ENCODE measurements at places on chromosomes 12 and 14.

- DNase-seq: no peak
Observed at GRCh38 chr12:47896633-47897032, 8.2 kb downstream of the VDR start.

- no peak for DNase-seq
Observed at GRCh38 chr12:3520168-3520567, 29.2 kb downstream of the PRMT8 start.

DNA sequence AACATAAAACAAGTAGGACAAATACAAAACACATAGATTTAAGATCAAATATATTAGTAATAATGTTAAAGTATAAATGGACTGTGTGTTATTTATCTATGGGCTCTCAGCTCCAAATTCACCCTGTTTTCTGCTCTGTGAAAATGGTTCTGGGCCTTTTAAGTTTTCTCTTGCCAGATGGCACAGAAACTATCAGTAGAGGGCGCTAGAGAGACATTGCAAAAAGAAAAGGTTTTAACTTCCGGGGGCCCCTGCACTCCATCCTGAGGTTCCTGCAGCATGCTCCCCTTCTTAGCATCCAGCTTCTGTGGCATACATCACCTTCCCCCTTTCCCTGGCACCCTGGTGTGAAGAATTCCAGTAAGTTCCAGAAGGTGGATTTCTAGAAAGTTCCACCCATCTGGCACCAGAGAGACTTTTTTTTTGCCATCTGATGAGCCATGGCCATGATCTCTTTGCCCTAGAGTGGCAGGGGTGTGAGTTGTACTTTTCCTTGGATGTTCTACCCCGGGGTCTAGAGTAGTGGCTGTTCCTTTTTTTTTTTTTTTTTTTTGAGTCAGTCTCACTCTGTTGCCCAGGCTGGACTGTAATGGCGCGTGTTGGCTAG is 29.3 kb downstream of the ZCRB1 start:
- DNase-seq: peak; percentile 49

DNA sequence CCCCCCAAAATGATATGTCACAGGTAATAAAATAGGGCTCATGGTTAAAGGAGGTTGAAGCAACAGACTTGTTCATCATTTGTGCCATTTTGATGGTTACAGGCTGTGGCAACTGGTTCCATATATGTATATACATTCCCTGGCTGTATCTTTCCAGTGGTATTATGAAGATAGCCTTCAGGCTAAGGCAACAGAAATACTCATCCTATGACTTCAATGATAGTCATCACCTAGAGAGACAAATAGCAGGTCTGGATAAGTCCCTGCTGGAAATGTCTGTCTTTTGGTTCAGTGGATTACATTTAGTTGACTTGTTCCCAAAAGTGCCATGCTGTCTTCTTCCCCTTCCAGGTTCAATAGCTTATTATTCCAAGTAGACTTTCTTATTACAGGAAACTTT is 997.4 kb downstream of the FLRT2 start:
- DNase-seq: no peak

DNA sequence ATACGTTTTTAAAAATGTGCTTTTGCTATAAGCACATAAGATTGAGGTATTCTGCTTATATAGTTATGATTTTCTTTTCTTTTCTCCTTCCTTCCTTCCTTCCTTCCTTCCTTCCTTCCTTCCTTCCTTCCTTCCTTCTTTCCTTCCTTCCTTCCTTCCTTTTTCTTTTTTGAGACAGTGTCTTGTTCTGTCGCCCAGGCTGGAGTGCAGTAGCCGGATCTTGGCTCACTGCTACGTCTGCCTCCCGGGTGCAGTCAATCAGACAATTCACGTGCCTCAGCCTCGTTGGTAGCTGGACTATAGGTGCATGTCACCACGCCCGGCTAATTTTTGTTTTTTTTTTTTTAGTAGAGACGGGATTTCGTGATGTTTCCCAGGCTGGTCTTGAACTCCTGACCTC is 5.8 kb downstream of the CFAP54 start:
- no peak for DNase-seq

GRCh38 chr14:90107789-90108188 is 46.0 kb downstream of the KCNK13 start:
- DNase-seq: peak; percentile 26

DNA sequence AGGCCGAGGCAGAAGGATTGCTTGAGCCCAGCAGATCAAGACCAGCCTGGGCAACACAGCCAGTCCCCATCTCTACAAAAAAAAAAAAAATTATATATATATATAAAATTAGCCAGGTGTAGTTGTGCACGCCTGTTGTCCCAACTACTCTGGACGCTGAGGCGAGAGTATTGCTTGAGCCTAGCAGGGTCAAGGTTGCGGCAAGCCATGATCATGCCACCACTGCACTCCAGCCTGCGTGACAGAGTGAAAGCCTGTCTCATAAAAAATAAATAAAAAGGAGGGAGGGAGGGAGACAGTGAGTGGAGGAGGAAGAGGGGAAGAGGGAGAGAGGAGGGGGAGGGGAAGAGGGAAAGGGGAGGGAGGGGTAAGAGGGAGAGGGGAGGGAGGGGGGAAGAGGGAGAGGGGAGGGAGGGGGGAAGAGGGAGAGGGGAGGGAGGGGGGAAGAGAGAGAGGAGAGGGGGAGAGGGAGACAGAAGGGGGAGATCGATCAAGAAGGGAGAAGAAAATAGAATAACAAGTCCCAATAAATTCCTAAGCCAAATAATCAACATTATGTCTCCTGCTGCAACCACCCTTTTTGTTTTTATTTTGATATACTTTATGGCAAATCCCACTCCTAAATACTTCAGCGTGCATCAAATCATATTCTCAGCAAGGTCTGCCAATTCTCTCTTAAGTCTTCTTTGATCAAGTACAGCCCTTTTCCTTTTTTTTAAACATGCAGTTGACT is 163.9 kb downstream of the MED13L start:
- DNase-seq: no peak

- DNase-seq: no peak
Observed at GRCh38 chr14:31208546-31209424, 1.2 kb upstream of the HECTD1 start.

DNA sequence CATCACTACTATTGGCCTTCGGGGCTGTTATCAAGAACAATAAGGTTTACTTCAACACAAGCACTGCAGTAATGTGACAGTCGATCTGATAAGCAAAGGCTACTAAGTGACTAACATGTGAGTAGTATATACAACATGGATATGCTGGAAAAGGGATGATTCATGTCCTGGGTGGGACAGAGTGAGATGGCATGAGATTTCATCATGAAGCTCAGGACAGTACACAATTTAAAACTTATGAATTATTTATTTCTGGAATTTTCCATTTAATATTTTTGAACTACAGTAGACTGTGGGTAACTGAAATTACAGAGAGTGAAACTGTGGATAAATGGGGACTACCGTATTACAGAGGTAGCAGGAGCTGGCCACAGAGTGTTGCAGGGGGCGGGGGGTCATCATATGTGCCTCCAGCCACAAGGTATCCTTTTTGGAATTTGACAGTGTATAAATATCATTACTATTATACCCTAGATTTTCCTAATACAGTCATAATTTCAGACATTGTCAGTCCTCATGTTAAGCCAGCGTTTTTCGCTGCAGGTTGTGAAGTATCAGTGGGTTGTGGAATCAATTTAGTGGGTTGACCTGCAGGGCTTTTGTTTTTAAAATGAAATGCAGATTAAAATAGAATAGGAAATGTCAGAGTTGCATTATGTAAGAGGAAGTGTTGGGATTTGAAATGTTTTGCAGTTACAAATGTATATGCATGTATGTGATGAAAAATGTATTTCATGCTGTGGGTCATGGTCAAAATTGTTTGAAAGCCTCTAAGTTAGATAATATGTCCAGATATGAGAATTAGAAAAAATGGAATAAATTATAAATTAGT is 148.0 kb upstream of the NUDT4 start:
- peak; percentile 41 for DNase-seq

GRCh38 chr12:12946686-12947355 is 5.1 kb downstream of the GPRC5D start:
- DNase-seq: no peak

GRCh38 chr12:20963762-20964161 is 153.3 kb downstream of the SLCO1B3 start:
- no peak for DNase-seq

GRCh38 chr12:52614381-52615207 is 3.8 kb downstream of the KRT73 start:
- no peak for DNase-seq

DNA sequence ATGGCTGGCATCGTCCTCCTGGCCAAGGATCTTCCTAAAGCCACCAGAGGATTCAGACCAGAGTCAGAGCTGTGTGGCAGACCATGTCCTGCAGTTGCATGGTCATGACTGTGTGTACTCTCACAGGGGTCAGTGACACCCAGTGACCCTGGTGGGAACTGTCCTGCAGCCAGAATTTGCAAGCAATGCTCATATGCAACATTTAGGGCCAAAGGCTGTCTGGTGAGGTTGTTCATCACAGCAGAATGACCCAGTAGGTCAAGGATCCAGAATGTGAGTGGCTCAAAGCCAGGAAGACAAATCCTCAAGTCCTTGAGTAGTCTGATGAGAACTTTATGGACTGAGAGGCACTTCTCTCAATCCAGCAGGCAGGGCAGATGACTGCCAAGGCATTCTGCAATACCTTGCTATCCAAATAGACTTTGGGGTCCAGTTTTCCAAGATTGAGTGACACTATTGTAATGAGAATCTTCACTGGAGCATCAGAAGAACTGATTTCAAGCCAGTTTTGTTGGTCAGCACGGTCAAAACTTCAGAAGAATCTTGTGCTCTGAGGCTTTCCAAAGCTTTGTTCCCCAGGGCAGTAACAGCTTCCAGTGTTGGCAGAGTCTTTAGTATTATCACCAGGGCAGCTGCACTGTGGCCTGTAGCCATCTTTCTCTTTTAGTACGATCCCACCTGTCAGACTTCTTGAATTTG is 122.0 kb downstream of the PTCSC3 start:
- no peak for DNase-seq

Data from suppressor macrophage (primary cell).